ENCODE measurements at places on chromosomes 7 and 10. TPM values are rescaled to one million over a fixed set of nuclear protein-coding genes. Genes with fewer than 3 reads are reported as not detected.
A peak's percentile ranks its signal among the peaks of the same experiment; 100 is the strongest.

GRCh38 chr7:964401-965231 is 10.1 kb upstream of the ADAP1 start:
- no peaks in the 10 kb centered on the region for H3K36me3 ChIP-seq
- no peaks in the 10 kb centered on the region for H3K4me1 ChIP-seq
- no peaks in the 10 kb centered on the region for H3K27me3 ChIP-seq
- peak; percentile 80 for DNase-seq
- H3K27ac ChIP-seq: peak overlapping the region; percentile 64

DNA sequence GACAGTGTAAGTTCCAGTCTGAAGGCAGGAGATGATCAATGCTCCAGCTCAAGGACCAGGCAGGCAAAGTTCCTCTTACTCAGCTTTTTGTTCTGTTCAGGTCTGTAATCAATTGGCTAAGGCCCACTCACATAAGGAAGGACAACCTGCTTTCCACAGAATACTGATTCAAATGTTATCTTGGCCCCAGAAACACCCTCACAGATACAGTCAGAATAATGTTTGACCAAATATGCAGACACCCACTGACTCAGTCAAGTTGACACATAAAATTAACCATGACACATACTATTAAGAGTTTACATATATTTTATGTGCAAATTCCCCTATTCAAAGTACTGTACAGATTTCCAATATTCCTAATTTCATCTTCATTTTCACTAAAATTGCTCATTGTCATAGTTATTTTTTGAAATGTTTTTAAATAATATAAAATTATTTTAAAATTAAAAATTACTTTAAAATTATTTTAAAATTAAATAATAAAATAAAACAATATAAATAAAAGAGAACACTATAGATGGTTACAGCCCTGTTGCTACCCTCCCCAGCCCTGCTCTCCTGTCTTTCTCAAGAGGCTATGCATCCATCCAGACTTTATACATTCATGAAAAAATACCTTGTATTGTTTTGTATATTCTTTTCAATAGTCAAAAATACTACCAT is 59.4 kb downstream of the RAB11FIP2 start:
- 0 out of 2 replicates have a peak, but pooled peaks cover 4% of the 10 kb centered on the region for H3K36me3 ChIP-seq
- H3K27me3 ChIP-seq: no peaks in the 10 kb centered on the region
- no peak overlapping the region for H3K27ac ChIP-seq
- DNase-seq: no peak
- H3K4me3 ChIP-seq: no peak overlapping the region

The ASCC1 gene
- total RNA-seq: 30.3 TPM

- no peak overlapping the region for H3K27ac ChIP-seq
- no peak for DNase-seq
- H3K4me1 ChIP-seq: no peaks in the 10 kb centered on the region
- no peaks in the 10 kb centered on the region for H3K27me3 ChIP-seq
These were observed 22.3 kb downstream of the CNPY1 start for GRCh38 chr7:155524018-155524556.

- no peaks in the 10 kb centered on the region for H3K36me3 ChIP-seq
- no peaks in the 10 kb centered on the region for H3K27me3 ChIP-seq
- H3K4me3 ChIP-seq: no peak overlapping the region
- H3K4me1 ChIP-seq: no peaks in the 10 kb centered on the region
These were observed 163.3 kb upstream of the GLI3 start for GRCh38 chr7:42400211-42400772.

The DNAJC2 gene
- 40.1 TPM for total RNA-seq

- H3K27me3 ChIP-seq: no peaks in the 10 kb centered on the region
- peaks cover 73% of the 10 kb centered on the region for H3K4me1 ChIP-seq
- no peaks in the 10 kb centered on the region for H3K36me3 ChIP-seq
- peak; percentile 43 for DNase-seq
- H3K4me3 ChIP-seq: peak overlapping the region; percentile 42
These were observed 37.7 kb downstream of the ATXN7L1 start for GRCh38 chr7:105838627-105839231.

The FAM237B gene
- total RNA-seq: not detected

The HOXA13 gene
- total RNA-seq: not detected

The PRKG1 gene
- total RNA-seq: 18.2 TPM

DNA sequence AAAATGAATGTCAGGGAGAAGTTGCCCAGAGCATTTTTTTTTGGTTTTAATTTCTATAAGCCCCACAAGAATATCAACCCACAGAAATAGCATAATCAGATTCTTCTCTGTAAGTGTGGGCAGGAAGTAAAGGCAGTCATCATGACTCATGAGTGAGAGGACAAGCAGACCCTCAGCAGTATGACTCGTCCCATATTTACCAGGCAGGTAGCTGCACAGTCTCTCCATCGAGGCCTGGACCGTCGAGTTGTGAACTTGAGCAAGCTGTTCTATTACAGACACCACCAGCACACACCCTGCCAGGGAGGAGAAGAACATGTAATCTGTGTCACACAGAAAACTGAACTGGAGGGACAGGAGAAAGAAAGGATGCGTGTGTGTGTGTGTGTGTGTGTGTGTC is 37.8 kb downstream of the AOAH start:
- H3K4me3 ChIP-seq: no peak overlapping the region
- H3K27ac ChIP-seq: no peak overlapping the region
- no peaks in the 10 kb centered on the region for H3K27me3 ChIP-seq
- no peaks in the 10 kb centered on the region for H3K4me1 ChIP-seq
- H3K36me3 ChIP-seq: no peaks in the 10 kb centered on the region

- H3K36me3 ChIP-seq: peaks cover 4% of the 10 kb centered on the region
- peaks cover 75% of the 10 kb centered on the region for H3K27me3 ChIP-seq
- peak within 1 kb of the TSS; percentile 92 for H3K4me3 ChIP-seq
- H3K27ac ChIP-seq: no peak within 1 kb of the TSS
These were observed at the start of gene LAMB1 for GRCh38 chr7:108002726-108003598. Gene LAMB1 (minus strand): TSS chr7:108003161. CDS start chr7:108002885, 276 bp downstream.

DNA sequence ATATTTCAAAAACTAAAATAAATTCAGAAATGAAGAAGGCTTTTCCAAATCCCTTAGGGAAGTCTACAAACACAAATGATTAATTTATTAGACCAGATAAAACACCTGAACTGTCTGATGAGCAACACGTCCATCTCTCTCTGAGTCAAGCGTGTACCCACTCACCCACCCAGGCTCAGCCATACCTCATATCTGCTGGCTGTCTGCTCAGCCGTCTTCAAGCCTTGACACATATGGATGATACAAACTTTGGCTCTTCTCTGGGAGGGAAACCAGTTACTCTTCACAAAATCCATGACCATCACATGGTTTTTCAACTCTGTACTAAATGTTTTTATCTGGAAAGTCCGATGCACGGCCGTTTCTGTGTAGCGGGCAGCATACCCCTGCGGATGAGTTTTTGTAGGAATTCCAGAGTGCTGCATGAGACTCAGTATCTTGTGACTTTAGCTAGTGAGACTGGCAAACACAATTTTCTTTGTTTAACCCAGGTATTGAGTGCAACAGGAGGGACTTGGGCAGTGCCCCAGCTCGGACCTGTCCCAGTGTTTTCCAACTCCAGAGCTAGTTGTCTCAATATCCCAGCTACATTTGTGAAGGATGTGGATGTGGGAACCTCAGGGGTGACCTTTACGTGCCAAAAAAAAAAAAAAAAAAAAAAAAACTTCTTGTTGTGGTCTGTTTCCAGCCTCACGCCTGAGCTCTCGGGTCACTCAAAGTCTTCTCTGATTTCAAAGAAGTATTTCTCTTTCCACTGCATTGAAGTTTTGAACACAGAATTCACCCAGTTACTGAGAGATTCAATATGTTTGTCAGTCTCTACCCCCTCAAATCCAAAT is at the start of gene C10orf90:
Gene C10orf90 (minus strand): TSS at position 638 of the 839 bp plus-strand sequence. CDS start 213 bp downstream, at position 425.
- no peak for DNase-seq
- H3K27ac ChIP-seq: no peak within 1 kb of the TSS
- no peaks in the 10 kb centered on the region for H3K4me1 ChIP-seq
- no peak within 1 kb of the TSS for H3K4me3 ChIP-seq

- peaks cover 20% of the 10 kb centered on the region for H3K4me1 ChIP-seq
- no peak overlapping the region for H3K27ac ChIP-seq
- no peaks in the 10 kb centered on the region for H3K36me3 ChIP-seq
- H3K27me3 ChIP-seq: no peaks in the 10 kb centered on the region
- DNase-seq: no peak
- H3K4me3 ChIP-seq: no peak overlapping the region
These were observed 67.2 kb downstream of the FAM107B start for GRCh38 chr10:14707481-14707880.

DNA sequence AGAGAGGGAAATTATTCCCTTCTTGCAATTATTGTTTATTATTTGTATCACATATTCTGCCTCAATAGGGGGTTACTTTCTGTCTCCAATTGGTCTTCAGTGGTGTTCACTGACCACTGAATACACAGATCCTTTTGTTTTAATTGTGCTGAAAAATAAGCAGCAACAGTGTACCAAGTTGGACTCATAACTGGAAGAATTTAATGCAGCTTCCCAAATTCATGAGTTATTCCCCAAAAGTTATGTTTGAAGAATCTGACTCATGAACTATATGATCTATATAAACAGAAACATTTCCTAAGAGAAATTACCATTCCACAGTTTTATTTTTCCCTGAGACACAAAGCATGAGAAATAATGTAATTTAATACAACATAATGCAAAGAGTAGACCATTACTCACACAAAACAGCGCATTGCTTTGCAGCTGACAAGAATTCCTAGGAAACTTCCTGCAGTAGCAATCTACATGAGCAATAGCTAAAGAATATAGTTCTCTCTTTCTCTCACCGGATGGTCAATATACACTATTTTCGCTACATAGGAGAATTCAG is 479.2 kb downstream of the HTR7 start:
- no peaks in the 10 kb centered on the region for H3K36me3 ChIP-seq
- H3K4me3 ChIP-seq: no peak overlapping the region
- peaks cover 9% of the 10 kb centered on the region for H3K4me1 ChIP-seq
- H3K27me3 ChIP-seq: no peaks in the 10 kb centered on the region

The NOS3 gene
- total RNA-seq: 13.3 TPM

The TRIM73 gene
- 0.54 TPM for total RNA-seq

GRCh38 chr10:90413196-90413595 is 444.6 kb downstream of the HTR7 start:
- no peaks in the 10 kb centered on the region for H3K27me3 ChIP-seq
- no peak for DNase-seq
- no peaks in the 10 kb centered on the region for H3K36me3 ChIP-seq
- H3K4me1 ChIP-seq: no peaks in the 10 kb centered on the region

The RPS24 gene
- total RNA-seq: 2,185 TPM

DNA sequence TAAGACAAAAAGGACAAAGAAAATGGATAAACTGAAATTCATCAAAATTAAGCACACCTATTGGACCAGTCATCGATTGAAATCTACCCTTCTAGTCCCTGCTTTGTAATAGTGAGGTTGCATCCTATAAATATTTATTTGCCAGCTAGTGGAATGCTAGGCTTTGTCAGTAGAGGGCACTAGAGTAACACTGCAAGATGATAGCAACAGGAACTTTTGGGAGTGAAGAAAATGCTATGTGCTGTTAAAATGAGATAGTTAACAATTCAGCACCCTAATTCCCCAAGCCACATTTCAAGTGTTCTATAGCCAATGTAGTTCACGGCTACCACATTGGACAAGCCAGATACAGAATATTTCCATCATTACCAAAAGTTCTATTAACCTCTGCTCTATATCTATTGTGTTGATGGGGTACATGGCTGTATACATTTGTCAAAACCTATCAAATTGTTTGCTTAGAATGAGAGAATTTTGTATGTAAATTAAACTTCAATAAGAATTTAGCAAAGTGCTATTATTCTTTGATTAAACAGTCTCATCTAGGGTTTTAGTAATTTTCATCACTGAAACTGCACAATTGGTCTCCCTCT is 69.8 kb downstream of the LSMEM1 start:
- no peaks in the 10 kb centered on the region for H3K27me3 ChIP-seq
- H3K27ac ChIP-seq: no peak overlapping the region
- DNase-seq: peak; percentile 82
- no peaks in the 10 kb centered on the region for H3K36me3 ChIP-seq
- H3K4me3 ChIP-seq: no peak overlapping the region

DNA sequence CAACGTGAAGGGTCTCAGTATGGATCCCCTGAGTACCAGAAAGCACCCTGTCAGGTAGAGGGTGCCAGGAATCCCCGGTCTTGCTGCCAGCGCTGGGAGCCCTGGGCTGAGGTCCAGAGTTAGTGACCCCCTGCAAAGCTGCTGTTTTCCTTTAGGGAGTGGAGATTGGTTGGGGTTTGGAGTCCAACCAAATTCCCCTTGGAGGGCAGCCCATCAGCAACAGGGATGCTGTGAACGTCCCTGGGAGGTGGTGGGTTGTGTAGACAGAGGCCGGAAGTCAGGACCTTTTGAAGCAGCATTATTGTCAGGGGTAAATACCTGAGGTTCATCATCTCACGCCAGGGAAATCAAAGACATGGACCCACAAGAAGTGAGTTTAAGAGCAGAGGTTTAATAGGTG is 104.2 kb downstream of the COL26A1 start:
- no peak for DNase-seq
- H3K4me1 ChIP-seq: peaks cover 36% of the 10 kb centered on the region
- H3K36me3 ChIP-seq: no peaks in the 10 kb centered on the region
- H3K4me3 ChIP-seq: no peak overlapping the region
- no peaks in the 10 kb centered on the region for H3K27me3 ChIP-seq
- peak overlapping the region; percentile 45 for H3K27ac ChIP-seq

GRCh38 chr7:101081432-101081831 is 3.8 kb upstream of the TRIM56 start:
- H3K4me1 ChIP-seq: peaks cover 8% of the 10 kb centered on the region
- DNase-seq: no peak
- no peak overlapping the region for H3K4me3 ChIP-seq
- no peaks in the 10 kb centered on the region for H3K36me3 ChIP-seq

DNA sequence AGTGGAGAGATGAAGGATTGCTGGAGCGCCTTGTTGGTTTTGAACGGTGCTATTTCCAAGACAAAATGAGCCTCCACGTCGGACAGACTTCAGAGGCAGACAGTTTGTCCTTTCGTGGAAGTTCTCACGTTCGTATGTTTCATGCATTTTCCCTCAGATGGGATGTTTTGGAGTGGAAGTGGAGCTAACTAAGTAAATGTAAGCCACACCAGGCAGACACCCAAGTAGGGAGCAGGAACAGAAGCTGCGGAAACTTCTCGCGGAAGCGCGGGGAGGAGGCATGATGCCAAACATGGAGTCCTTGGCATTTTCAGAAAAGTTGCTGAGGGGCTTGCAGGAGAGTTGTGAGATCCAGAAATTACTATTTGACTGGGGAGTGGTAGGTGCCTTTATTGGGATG is 145.6 kb upstream of the PRR15 start:
- H3K27ac ChIP-seq: no peak overlapping the region
- H3K4me1 ChIP-seq: no peaks in the 10 kb centered on the region
- no peaks in the 10 kb centered on the region for H3K27me3 ChIP-seq

The SYCE1 gene
- total RNA-seq: not detected

The STK31 gene
- 0.31 TPM for total RNA-seq

The HABP2 gene
- total RNA-seq: not detected

GRCh38 chr10:29657719-29658274 is 23.0 kb upstream of the SVIL start:
- peaks cover 3% of the 10 kb centered on the region for H3K4me1 ChIP-seq
- no peak overlapping the region for H3K4me3 ChIP-seq
- no peak overlapping the region for H3K27ac ChIP-seq
- no peak for DNase-seq
- H3K36me3 ChIP-seq: peaks cover 11% of the 10 kb centered on the region
- H3K27me3 ChIP-seq: no peaks in the 10 kb centered on the region

DNA sequence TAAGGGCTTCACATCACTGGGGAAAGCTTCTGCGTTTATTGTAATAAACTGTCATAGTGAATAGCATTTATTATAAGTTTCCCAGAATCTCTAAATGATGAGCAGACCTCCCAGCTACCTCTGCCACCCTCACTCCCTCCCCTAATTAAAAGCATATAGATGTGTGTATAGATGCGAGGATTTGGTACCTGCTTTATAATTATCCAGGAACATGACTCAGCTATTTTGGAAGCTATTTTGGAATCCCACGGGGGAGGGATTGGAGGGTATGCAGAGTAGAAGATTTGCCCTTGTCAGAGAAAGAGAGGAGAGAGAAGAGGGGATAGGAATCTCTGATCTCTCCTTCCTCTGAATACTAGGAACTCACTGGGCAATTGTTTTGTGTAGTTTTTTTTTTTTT is 455.3 kb downstream of the ADRA2A start:
- H3K4me1 ChIP-seq: no peaks in the 10 kb centered on the region
- H3K27me3 ChIP-seq: no peaks in the 10 kb centered on the region
- no peaks in the 10 kb centered on the region for H3K36me3 ChIP-seq
- peak; percentile 2 for DNase-seq
